ENCODE measurements at places on chromosomes 6 and 20.

- DNase-seq: no peak
These were observed 231.0 kb downstream of the SMOC2 start for GRCh38 chr6:168671863-168672546.

DNA sequence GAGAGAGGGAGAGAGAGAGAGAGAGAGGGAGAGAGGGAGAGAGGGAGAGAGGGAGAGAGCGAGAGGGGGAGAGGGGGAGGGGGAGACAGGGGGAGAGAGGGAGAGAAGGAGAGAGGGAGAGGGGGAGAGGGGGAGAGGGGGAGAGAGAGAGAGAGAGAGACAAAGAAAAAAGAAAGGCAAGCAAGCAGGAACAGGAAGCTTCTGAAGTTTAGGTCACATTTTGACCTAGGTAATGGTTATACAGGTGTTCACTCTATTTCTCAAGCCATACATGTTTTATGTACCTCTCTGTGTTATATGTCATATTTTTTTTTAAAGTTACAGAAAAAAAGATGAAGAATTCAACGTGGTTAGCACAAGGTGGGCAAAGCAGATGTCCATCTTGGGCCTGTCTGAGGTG, 9.4 kb downstream of the NHSL1 start:
- no peak for DNase-seq

DNA sequence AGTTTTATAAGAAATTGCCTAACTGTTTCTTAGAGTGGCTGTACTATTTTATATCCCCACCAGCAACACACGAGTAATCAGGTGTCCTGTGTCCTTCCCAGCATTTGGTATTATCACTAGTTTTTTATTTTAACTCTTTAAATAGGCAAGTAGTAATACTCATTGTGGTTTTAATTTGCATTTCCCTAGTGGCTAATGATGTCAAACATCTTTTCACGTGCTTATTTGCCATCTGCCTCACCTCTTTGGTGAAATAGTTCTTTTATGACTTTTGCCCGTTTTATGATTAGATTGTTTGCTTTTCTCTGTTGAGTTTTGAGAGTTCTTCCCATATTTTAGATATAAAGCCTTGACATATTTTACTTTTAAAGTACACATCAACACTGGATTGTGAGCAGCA, 57.8 kb downstream of the GCLC start:
- DNase-seq: no peak

DNA sequence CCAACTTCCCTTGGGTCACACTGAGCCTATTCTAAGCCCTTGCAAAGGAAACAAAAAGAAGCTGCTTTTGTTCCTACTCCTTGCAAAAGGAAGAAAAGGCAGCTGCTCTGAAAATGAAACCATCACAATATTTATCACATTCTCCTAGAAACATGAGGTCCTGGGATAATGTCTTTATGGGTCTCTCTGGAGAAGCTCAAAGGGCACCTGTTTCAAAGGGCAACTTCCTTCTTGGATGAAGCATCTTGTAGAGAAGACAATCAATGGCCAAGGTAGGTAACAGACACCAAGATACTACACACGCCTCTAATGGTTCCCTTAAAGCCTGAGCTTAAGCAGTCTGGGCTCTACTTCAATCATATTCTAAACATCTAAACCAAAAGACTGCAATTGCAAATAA, 10.4 kb downstream of the ELOVL5 start:
- no peak for DNase-seq

GRCh38 chr6:169087443-169088041, 166.1 kb downstream of the THBS2 start:
- DNase-seq: no peak

DNA sequence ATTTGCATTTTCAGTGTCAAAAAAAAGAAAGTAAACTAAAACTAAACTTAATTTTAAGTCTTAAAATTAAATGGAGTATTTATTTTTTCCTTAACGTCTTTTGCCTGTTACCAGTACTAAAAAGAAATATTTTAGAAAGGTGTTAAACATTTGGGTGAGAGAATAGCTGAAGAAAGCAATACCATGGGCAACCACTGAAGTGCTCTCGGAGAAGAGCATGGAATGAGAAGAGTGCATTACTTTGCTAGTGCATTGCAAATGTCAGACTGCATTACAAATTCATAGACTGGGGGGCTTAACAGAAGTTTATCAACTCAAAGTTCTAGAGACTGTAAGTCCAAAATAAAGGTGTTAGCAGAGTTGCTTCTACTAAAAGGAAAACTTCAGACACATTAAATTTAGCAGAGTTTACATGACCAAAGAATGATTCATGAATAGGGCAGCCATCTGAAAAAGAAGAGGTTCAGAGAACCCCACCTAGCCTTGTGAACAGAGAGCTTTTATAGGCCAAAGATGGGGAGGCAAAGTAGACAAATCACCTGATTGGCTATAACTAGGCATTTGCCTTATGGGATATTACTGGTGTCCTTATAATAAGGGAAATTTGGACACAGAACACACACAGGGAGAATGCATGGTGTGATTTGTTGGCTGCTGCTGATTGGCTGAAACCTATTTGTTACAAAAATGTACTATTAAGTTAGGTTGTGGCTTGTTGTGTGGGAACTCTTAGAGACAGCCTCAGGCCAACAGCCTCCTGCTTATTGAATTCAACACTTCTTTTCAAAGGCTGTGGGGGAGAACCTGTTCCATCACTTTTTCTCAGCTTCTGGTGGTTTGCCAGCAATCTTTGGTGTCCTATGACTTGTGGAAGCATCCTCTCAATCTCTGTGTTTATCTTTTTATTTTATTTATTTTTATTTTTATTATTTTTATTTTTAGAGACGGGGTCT, 106.7 kb upstream of the RREB1 start:
- DNase-seq: no peak

DNA sequence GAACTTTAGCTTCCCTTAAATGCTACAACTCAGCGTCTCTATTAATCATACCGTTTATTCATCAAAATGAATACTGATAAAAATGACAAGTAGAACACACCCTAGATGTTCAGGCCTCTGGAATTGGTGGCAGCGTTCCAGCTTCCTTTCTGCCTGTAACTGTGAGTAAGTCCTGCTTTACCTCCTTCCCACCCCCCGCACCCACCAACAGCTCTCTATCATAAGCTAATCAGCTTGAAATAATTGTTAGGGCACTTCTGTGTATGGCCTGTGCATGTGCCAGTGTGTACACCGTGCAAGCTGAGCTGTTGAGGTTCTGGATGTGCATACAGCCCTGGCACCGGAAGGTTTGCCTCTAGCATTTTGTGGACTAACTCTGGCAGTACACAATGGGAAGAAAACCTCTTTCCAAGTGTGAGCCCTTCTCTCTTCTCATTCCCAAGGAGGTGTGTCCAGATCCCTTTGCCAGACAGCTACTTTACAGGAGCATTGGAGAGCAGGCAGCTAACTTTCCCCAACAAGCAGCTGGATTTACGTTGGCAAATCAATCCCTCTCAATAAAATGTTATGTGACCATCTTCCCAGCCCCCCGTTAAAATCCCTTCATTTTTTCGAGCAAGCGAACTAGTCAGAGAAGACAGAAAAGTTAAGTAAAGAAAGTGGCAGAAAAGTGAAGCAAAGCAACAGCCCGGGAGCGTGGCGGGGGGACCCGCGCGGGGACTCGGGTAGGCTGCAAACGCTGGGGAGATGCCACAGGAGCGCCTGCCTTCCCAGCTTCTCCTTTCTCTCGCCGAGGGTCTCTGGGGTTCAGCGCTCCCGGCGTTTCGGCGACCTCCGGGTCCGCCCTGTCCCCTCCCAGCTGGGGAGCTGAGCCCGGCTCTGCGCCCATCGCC, 803 bp upstream of the ADGRG6 start:
- DNase-seq: peak; percentile 70
